Left lung (tissue), 14 donors: ENCODE measurements at places on chromosomes 2 and 18. TPM values are rescaled to one million over a fixed set of nuclear protein-coding genes. Genes with fewer than 3 reads are reported as not detected.

- no peaks in the 10 kb centered on the region for H3K27me3 ChIP-seq
- no peak for DNase-seq
- H3K4me1 ChIP-seq: no peaks in the 10 kb centered on the region
- H3K27ac ChIP-seq: no peak overlapping the region
Measured at GRCh38 chr2:173002751-173003541, 72.7 kb upstream of the MAP3K20 start.

GRCh38 chr2:64922482-64923384, 66.5 kb upstream of the SLC1A4 start:
- H3K27ac ChIP-seq: no peak overlapping the region
- H3K27me3 ChIP-seq: no peaks in the 10 kb centered on the region
- H3K36me3 ChIP-seq: no peaks in the 10 kb centered on the region
- peaks cover 11% of the 10 kb centered on the region for H3K4me1 ChIP-seq
- no peak for DNase-seq
- H3K4me3 ChIP-seq: no peak overlapping the region

DNA sequence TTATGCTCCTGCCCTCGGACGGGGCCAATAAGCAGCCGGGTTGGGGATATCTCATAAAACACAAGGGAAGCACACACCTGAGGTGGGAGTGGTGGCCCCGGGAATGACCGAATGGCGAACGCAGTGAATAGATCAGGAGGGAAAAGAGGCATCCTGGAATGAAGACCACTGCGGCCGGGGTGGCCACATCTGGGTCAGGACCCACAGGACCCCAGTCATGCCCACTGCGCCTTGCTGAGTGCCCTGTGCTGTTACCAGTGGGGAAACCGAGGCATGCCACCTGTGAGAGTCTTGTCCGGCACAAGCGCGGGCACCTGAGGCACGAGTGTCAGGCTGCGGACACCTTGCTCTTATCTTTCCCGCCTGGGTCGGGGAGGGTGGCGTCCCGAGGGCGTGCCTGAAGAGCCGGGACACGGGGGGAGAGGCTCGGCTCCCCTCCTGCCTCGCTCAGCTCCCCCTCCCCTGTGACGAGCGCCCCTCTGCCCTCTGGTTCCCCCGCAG, 1.6 kb downstream of the PDCD1 start:
- no peak overlapping the region for H3K4me3 ChIP-seq
- no peaks in the 10 kb centered on the region for H3K36me3 ChIP-seq
- no peak overlapping the region for H3K27ac ChIP-seq

- no peak for DNase-seq
- H3K27me3 ChIP-seq: peaks cover 27% of the 10 kb centered on the region
- peaks cover 62% of the 10 kb centered on the region for H3K4me1 ChIP-seq
- H3K4me3 ChIP-seq: no peak overlapping the region
- no peaks in the 10 kb centered on the region for H3K36me3 ChIP-seq
Measured at GRCh38 chr18:13613591-13614501, 112.5 kb downstream of the FAM210A start.

DNA sequence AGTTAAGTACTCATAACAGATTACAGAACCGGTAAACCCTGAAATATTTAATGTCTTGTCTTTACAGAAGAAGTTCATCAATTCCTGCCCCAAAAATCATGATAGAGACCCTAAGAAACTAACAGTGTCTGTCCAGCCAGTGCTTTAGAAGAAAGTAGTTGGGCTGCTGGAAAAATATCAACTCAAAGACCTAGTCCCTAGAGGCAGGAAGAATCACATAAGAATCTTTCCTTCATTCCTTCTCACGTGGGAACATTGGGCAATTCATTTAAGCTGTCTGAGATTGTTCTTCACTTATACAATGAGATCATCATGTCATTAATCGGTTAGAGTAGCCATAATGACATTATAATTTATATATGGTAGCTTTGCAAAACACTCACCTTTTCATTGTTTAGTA, 156.4 kb downstream of the CCBE1 start:
- no peaks in the 10 kb centered on the region for H3K4me1 ChIP-seq
- H3K36me3 ChIP-seq: no peaks in the 10 kb centered on the region
- no peaks in the 10 kb centered on the region for H3K27me3 ChIP-seq
- no peak overlapping the region for H3K27ac ChIP-seq
- no peak for DNase-seq

Gene FAM237A
- not detected for total RNA-seq

Gene ST6GAL2
- 0.93 TPM for total RNA-seq

DNA sequence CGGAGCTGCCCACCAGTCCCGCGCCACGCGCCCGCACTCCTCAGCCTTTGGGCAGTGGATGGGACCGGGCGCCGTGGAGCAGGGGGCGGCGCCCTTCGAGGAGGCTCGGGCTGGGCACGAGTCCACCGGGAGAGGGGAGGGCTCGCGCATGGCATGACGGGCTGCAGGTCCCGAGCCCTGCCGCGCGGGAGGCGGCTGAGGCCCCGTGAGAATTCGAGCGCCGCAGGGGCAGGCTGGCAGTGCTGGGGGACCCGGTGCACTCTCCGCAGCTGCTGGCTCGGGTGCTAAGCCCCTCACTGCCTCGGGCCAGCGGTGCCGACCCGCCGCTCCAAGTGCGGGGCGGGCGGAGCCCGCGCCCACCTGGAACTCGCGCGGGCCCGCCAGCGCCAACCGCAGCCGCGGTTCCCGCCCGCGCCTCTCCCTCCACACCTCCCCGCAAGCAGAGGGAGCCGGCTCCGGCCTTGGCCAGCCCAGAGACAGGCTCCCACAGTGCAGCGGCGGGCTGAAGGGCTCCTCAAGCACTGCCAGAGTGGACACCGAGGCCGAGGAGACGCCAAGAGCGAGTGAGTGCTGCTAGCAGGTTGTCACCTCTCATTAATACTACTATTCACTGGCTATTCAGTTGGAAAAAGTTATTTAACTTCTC, 3.6 kb upstream of the TTC21B start:
- no peaks in the 10 kb centered on the region for H3K36me3 ChIP-seq
- no peak overlapping the region for H3K4me3 ChIP-seq
- DNase-seq: peak; percentile 70
- H3K4me1 ChIP-seq: no peaks in the 10 kb centered on the region
- H3K27ac ChIP-seq: no peak overlapping the region

Gene HOXD13
- total RNA-seq: not detected
